Activated T-cell treated with anti-CD3 and anti-CD28 coated beads for 24 hours (primary cell): ENCODE measurements at places on chromosomes 6 and 20.

DNA sequence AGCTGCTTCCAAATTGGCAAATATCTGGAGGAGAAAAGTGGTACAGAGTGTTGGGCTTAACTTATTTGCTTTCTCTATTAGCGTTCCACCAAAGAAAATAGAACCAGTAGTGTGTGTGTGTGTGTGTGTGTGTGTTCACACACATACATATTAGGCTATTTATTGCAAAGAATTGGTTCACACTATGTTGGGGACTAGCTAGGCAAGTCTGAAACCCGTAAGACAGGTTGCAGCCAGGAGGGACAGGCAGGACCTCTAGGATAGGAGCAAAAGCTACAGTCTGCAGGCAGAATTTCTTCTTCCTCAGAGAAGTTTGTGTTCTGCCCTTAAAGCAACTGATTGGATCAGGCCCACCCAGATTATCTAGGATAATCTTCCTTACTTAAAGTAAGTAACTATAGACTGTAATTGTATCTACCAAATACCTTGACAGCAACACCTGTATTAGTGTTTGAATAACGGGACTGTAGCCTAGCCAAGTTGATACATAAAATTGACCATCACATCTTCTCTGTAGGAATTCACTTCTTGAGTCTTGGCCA lies 12.8 kb downstream of the KCTD20 start:
- DNase-seq, result no peak

- no peak for DNase-seq
Observed at GRCh38 chr6:152098683-152099082, 291.2 kb downstream of the ESR1 start.

GRCh38 chr20:11677836-11678235 lies 239.9 kb upstream of the BTBD3 start:
- DNase-seq, result no peak

GRCh38 chr6:5992551-5993225 lies 14.0 kb downstream of the NRN1 start:
- no peak for DNase-seq

GRCh38 chr20:46237227-46237626 lies 71.1 kb downstream of the CDH22 start:
- no peak for DNase-seq

DNA sequence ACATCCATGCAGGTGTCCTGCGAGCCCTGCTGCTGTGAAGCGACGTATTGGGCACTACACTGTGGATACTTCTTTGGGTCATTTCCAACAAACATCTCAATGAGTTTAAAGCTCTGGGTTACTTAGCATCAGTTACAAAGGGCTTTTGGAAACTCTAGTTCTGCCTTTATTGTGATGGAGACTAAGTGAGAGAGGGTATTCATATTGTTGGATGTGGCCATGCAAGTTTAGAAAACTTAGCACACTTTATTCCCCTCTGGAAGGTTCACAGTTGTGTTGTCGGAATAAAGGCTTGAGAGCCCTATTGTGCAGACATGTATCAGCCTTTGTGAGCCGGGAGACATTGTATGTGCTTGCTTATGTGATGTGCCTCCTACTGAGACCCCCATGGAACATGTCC lies 22.1 kb downstream of the DUSP22 start:
- no peak for DNase-seq

DNA sequence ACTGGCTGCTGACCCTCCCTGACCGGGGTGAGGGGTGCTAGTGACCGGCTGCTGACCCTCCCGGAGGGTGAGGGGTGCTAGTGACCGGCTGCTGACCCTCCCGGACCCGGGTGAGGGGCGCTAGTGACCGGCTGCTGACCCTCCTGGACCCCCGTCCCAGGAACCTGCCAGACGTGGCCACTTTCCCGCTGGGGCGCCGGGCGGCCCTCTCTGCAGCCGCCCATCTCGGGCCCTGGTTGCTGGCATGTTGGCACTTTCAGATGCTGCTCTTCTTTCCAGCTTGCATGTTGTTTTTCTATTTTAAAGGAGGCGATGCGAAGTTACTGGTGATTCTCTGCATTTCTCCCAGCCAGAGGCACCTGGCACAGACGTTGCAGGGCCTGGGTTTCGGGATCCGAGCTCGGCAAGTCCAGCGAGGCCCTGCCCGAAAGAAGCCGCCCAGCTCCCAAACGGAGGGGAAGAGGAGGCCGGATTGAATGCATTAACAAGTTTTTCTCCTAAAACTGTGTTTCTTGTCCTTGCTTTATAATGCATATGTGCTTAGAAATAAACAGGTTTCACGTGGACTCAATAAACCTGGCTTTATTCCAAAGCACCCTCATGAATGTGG lies 34.4 kb downstream of the FRMD1 start:
- DNase-seq, result no peak

- no peak for DNase-seq
Observed at GRCh38 chr20:51800872-51801121, 1.5 kb downstream of the SALL4 start.

DNA sequence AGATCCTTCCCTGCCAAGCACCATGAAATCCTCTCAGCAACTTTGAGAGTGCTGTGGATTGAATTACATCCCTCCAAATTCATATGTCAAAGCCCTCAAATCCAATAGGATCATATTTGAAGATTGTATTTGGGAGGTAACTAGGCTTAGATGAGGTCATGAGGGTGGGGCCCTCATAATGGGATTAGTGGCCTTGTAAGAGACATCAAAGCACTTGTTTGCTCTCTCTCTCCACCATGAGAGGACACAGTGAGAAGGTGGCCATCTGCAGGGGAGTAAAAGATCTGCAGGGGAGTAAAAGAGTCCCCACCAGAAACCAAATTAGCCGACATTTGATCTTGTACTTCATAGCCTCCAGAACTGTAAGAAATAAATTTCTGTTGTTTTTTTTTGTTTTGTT lies 298.2 kb downstream of the SAMD5 start:
- no peak for DNase-seq

DNA sequence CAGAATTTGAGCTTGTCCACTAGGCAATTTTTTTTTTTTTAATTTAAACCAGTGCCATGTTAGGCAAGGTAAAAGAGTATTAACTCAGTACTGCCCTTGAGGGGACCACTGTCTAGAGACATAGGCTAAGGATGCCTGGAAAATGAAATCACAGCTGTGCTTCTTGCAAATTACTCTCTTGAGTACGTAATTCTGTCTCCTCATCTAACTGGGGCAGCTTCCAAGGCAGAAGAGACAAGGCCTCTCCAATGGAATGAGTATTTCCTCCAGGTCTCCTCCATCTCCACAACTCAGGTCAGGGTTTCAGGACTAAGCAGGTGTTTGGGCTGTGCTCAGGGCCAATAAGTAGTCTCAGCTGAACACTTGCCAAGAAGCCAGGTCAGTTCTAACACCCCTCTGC lies 33.8 kb upstream of the MRPS10 start:
- DNase-seq, result no peak

DNA sequence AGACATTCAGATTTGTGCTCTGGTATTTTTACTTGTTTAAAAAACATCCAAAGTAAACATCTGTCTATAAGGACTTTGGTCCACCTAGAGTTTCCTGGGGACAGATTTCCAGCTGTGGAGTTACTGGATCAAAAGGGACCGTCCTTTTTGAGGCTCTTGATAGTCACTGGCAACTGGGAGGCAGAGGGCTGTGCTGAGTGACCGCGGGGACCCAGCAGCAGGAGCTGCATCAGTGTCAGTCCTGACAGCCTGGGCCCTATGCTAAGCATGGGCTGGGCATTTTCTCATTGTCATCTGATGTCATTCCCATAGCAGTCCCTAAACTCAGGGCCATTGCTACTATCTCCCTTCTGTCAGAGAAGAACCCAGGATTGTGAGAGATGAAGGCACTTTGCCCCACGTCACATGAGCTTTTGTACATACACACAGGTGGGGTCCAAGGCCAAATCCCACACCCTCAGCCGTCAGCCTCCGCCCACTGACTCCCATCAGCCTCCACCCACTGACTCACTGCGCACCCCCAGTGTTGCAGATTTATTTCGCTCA lies 293.8 kb downstream of the TAF4 start:
- DNase-seq, result no peak

GRCh38 chr6:169490246-169490641 lies 211.6 kb downstream of the WDR27 start:
- DNase-seq, result no peak

DNA sequence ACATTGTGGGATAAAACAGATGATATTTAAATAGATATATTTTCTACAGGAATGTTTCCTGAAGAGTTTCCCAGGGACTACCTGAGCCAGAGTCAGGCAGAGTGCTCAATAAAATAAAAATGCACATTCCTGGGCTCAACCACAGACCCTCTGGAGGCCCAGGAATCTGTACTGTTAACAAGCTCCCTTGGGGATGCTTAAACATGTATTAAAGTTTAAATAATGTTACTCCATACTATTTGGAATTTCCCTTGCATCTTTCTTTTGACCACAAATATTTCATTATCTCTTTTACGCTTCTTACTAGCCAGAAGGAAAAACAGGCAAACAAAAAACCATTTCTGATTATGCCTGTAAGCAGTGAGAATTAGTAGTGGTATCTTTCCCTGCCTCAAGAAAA lies 42.3 kb downstream of the GPR63 start:
- DNase-seq, result no peak

DNA sequence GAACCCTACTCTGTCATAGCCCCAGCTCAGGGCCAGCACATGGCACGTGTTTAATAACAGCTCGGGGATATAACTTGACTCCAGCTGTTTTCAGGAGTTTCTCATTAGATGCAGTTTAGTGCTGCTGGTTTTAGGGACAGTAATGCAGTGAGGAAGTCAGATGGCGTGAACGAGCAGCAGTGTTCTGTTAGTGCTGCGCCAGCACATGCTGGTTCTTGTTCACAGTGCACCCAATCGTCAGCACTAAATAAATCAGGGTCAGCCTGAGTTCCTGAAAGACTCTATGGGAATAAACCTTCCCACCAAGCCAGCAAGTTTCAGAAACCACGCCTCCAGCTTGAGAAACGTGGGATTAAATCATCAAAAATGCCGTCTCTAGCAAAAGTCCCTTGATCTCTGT lies 235.9 kb upstream of the SUPT3H start:
- no peak for DNase-seq

- DNase-seq, result no peak
Observed at GRCh38 chr20:50617022-50617421, 74.3 kb downstream of the RIPOR3 start.

DNA sequence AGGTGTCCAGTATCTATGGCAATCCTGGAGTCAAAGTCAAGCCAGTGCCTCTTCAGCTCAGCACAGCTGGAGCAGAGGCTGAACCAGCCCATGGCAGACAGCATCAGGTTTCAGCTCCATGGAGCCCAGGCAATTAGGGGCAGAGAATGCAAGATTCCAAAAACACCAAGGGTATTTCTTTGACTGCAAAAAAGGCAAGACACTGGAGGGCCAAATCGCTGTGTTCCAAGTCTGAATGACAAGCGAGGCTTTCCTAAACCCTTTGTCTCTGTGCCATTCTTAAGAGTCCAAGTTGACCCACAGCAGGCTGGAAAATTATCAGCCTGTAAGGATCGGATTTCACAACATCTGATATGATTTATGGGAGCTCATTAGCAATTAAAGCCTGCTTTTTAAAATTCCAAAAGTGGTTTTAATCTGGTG lies 49.7 kb upstream of the TGM3 start:
- DNase-seq, result no peak

DNA sequence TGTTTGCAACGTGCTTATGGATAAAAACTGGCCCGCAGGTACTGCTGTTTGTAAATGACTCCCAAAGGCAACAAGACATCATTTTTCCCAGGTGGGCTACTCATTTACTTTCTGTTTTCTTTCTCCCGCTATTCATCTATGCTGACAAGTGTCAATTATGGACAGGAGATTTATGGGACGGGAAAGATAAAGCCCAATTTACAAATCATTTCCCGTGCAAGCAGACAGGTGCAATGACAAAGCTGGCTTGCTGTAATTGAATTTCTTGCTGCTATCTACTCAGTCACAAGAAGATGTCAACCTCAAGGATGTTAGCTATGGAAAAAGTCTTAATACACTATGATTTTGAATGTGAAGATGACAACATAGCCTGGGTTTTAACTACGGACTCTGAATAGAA lies 125.5 kb downstream of the EPHA7 start:
- DNase-seq, result no peak

- DNase-seq, result no peak
Observed at GRCh38 chr6:3341467-3341866, 82.7 kb downstream of the PSMG4 start.

- DNase-seq, result no peak
Observed at GRCh38 chr6:90028066-90028778, 134.0 kb downstream of the GJA10 start.

DNA sequence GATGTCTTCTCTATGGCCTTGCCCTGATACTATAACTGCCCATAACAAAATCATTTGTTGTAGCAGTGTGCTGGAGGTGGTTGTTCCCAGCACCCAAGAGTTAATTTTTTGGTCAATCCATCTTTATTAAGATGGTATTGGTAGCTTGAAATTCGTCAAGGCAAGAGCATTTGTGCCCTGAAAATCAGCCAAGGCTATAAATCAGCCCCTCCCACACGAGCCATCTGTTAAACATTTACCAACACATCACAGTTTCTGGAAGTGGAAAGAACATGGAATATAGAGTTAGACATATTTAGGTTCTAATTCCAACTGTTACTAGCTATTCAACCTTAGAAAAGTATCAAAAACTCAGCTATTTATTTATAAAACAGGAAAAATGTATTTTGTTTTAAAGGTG lies 888.4 kb upstream of the GJE1 start:
- no peak for DNase-seq

DNA sequence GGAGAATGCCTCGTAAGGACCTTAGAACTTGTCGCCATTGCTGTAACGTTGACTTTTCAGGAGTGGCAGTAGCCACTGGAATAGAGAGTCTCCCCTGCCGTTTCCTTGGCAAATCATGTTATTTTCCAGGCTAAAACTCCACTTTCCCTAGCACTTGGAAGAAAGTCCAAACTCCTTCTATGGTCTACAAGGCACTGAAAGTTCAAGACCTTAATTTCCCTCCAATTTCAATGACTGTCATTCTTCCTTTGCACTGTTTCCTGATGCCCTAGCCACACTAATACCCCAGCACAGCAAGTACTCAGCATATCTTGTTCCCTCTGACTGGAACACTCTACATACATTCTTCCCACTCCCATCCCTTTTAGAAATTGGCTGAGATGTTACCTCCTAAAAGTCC lies 1.8 kb upstream of the TBPL1 start:
- no peak for DNase-seq

- no peak for DNase-seq
Observed at GRCh38 chr6:137309078-137309762, 90.0 kb upstream of the IFNGR1 start.

DNA sequence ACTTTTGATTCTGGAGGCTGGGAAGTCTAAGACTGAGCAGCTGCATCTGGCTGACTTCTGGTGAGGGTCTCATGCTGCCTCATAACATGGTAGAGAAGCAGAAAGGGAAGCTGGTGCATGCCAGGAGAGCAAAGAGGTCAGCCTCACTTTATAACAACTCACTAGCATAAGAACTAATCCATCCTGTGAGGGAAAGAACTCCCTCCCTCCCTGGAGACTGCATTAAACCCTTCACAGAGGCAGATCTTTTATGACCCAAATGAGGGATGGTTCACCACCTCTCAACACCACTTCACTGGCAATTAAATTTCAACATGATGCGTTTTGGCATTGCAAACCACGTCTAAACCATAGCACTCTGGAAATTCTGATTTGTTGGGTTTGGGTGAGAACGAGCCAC lies 33.9 kb downstream of the STXBP5 start:
- no peak for DNase-seq

- DNase-seq, result no peak
Observed at GRCh38 chr6:5214570-5215052, 46.1 kb downstream of the LYRM4 start.
